ENCODE measurements at places on chromosomes 7 and 10.

GRCh38 chr10:7700577-7701125, 2.5 kb upstream of the ITIH2 start:
- DNase-seq, result no peak

DNA sequence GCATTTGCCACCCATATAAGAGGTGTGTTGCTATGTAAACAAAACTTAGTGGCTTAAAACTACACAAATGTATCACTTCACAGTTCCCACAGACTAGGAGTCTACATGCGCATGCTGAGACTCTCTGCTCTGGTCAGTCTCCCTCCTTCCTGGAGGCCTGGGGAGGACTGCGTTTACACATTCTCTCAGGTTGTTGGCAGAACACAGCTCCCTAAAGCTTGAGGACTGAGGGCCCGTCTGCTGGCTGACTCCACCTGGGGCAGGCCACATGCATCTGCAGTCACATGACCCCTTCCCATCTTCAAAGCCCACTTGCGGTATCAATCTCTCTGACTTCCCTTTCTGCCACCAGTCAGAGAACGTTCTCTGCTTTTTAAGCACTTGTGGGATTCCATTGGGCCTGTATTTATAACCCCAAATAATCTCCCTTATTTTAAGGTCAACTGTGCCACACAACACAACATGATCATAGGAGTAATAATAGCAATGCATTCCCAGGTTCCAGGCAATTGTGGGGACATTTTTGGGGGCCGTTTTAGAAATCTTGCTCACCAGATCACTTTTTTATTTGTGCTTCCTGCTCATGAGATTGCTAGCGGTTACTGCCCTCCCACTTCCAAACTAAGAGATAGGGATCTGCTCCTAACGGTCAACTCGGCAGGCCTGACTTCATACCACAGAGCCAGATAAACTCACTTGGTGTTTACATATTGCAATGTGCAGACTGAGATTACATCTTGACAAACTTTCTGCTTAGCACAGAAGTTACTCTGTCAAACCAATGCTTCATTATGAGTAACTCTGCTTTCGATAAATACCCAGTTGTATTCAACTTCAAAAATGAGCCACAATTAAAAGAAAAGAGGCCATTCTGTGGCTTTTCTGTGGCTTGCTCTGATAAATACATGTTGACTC, 96.3 kb downstream of the ALOX5 start:
- DNase-seq, result no peak

GRCh38 chr7:85681241-85681640, 494.4 kb upstream of the SEMA3D start:
- DNase-seq, result no peak

GRCh38 chr7:151166629-151167196, 781 bp downstream of the GBX1 start:
- no peak for DNase-seq

DNA sequence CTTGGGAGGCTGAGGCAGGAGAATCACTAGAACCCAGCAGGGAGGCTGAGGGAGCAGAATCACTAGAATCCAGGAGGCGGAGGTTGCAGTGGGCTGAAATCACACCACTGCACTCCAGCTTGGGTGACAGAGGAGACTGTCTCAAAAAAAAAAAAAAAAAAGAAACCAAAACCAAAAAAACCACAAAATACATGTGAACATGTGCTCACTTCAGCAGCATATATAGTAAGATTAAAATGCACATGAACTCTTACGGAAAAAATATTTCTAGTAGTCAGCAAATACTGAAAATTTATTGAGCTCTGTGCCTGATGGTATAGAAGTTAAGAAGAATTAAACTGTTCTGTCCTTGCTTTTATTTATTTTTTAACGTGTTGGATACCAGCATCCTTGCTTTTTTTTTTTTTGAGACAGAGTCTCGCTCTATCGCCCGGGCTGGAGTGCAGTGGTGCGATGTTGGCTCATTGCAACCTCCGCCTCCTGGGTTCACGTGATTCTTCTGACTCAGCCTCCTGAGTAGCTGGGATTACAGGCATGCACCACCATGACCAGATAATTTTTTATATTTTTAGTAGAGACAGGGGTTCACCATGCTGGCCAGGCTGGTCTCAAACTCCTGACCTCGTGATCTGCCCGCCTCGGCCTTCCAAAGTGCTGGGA, 9.6 kb upstream of the ZNF487 start:
- DNase-seq, result no peak

DNA sequence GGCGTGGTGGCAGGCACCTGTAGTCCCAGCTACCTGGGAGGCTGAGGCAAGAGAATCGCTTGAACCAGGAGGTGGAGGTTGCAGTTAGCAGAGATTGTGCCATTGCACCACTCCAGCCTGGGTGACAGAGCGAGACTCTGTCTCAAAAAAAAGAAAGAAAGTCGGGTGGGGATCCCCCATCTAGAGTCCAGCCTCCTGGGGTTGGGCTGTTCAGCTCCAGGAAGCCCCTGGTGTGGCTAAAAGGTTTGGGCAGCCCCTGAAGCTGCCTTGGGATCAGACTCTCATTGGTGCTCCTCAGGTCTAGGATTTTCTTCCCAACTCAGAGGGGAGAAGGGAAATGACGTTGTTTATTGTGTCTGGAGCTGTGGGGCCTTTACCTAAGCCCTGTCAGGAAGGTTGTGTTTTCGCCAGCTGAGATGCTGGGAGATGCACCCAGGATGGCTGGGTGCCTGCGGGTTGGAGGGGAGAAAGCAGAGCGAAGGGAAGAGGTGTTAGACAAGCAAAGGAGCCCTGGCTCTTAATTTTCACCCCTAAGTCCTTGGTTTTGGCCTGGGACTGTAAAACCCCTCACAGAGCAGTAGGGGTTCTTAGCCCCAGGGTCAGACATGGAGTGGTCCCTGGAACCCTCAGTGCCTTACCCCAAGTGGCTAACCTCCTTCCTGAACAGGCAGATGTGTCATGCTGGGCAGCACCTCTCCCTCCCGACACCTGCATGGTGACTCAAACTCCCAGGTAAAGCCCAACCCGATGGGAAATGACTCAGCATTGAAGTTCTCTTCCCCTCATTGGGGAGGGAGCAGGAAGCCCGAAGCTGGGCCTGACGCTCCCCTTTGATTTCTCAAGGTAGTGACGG, 21.1 kb downstream of the PLAU start:
- no peak for DNase-seq

GRCh38 chr7:67487316-67487715, 490.7 kb downstream of the TYW1 start:
- DNase-seq, result no peak

DNA sequence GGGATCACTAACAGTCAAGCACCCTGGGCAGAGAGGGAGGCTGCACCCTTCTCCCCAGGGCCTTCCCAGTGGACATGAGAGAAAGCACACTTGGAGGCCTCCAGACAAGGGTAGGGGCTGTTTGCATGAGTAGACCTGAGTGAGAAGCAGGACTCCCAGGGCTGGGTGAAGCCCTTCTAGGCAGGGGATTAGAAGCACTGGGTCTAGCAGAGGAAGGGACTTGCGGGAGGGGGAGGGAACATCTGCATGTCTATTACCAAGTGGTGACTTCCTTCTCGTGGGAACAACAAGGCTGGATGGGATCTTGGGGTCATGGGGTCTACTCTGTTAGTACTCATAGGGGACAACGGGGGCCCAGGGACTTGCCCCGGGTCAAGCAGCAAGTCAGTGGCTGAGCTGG, 67.8 kb downstream of the EMX2 start:
- DNase-seq, result no peak

GRCh38 chr10:126243971-126244370, 144.3 kb downstream of the ADAM12 start:
- DNase-seq, result no peak

GRCh38 chr7:94160719-94161435, 156.7 kb upstream of the BET1 start:
- no peak for DNase-seq

DNA sequence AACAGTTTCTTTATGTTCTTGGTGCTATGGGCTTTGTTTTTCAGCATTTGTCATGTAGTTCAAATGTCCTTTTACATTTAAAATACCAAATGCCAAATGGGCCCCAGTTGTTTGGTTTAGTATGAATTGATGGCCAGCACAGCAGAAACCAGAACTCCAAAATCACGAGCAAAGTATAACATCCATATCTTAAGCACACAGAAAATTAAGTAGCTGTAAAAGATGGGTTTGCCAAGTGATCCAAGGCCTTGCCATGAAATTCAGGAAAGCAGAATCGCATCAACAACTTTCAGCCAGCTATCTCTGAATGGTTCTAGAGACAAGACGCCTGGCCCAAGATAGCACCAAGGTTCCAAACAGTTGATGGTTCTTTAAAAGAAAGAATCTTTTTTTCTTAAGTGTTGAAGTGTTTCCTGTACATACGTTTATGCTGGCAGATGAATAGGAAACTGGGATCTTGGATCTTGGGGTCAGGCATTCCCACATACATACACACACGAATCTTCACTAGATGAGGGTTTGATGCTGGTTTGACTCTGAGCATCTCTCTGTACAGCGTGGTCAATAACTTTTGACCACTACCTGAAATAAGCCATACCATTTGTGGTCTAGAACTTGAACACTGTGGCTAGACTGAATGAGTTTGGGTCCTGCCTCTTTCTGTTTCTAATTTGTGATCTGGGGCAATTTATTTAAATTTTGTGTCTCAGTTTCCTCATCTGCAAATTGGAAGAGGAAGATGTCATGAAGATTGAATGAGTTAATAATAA, 711.8 kb downstream of the KCNMA1 start:
- no peak for DNase-seq

DNA sequence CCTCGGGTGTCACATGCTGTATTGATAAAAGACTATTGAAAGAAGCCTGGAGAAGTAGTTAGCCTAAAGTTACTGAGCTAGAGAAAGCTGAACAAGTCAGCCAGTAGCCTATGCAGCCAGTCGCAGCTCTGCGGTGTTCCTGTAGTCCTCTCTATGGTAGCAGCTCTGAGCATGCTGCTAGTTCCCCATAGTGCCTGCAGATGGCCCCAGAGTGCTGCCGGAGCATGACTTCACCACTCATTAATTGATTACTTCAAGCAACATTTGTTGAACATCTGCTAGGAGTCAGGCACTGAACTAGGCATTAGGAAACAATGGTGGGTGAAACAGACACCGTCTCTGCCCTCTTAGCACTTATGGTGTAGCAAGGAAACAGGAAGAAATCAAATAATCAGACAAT, 422.7 kb downstream of the SORCS3 start:
- no peak for DNase-seq

GRCh38 chr7:107854454-107854853, 36.5 kb upstream of the DLD start:
- no peak for DNase-seq
